Tibial nerve (tissue), 4 donors: ENCODE measurements at places on chromosomes 11 and 22. TPM values are rescaled to one million over a fixed set of nuclear protein-coding genes. Genes with fewer than 3 reads are reported as not detected.
A peak's percentile ranks its signal among the peaks of the same experiment; 100 is the strongest.

MUC2 gene
- total RNA-seq = not detected

DNA sequence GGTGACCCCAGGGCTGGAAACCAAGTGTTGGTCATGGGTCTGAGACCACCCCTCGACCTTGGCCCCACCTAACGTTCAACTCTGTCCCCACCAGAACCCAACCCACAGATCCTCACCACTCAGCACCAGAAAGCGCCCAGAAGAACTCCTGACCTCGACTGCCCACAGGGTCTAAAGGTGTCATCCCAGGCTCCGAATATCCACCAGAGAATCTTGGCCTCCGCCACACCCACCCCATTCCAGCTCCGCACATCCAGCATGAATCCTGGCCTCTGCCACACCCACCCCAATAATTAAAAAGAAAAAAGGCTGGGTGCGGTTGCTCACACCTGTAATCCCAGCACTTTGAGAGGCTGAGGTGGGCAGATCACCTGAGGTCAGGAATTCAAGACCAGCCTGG lies 1.3 kb downstream of the CERK start:
- DNase-seq = no peak

DNA sequence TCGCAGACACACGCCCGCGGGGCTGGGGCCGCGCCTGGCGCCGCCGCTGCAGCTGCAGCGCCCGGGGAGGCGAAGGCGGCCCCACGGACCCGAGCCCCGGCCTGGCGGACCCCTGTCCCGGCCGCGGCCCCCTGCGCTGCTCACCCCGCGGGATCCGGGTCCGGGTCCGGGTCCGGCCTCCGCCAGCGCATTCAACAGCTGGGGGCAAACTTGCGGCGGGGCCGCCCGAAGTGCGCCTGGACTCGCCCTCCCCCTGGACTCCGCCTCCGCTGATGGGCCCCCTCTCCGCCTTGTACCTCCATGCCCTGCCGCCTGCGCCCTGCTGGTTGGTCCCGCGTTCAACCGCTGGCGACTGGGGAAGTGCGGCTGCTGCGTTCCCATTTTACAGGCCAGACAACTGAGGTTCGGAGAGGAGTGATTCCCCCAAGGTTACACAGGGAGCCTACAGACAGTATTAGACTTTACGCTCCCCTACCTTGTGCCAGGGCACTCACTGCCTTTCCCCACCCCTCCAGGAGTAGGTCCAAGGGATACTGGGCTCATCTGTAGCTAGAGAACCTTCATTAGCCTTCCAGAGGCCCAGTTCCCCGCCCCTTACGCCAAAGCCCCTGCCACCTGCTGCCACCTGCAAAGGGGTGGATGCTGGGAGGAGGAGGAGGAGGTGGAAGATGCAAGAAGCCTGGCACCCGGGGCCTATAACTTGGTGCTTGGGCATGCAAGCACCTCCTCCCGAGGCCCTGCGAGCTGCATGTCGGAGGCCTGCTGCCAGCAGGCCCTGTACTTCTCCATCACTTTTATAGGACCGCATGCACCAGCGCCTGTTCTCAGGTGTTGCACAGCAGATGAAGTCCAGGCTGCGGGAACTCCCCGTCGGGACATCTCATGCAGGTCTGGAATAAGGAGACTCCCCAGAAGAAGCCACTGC lies 694 bp upstream of the ELFN2 start:
- DNase-seq = no peak

DNA sequence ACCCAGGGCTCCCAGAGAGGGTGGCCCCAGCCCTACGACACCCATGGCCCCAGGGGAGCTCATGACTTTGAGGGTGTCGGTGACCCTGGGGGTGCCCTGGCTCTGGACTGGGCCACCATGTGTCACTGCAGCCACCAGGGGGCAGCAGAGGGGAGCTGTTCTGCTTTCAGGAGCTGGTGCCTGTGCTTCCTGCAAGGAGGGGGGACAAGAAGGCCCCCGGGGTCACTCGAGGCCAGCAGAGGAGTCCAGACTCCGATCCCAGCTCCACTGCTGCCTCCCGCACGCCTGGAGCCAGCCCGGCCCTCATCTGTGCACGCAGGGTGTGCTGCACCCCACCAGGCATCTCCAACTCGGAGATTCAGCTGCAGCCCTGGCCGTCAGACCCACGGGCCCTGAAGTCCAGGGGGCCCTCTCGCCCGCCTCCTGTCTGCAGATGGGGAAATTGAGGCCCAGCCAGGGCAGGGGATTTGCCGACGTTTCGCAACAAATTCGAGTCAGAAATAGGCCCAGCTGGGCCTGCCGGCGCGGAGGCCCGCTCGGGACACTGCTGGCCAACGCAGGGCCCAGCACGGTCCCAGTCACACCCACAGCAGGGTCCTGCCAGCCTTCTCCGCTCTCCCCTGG lies 29.5 kb upstream of the WNT7B start:
- DNase-seq = peak; percentile 93

PRODH gene
- total RNA-seq = 48.3 TPM

- DNase-seq = peak; percentile 35
Measured at GRCh38 chr11:1050581-1051355, 14.2 kb upstream of the MUC6 start.

GRCh38 chr22:44192098-44192815 lies 11.5 kb downstream of the PARVG start:
- DNase-seq = no peak

DNA sequence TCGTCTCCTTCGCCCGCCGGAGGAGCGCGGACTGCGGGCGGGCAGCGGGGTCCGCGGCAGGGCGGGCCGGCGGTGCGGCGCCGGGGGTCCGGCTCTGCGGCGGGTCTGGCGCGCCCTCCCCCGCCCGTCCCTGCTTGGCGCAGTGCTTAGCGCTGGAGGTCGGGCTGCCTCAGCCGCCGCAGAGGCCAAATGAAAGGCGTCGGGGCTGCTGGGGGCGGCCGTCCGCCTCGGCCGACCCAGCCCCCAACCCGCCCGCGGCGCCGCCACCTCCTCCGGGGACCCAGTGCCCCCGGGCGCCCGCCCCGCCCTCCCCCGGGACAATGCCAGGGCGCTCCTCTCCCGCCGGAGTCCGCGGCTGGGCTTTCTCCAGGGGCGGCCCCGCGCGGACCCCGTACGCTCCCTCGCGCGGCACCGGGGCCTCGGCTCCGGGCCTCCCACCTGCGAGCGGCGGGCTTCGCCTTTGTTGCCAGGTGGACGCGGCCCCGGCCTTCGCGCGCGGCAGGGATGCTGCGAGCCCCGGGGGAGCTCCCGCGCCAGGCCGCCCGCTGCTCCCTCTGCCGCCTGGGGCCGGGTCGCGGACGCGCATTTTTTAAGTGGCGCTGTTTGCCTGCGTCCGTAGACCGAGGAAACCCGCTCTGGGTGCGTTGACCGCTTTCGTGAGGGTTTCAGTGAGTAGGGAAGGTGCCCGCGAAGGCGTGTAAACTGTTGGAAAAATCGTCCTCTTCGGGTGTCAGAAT lies 583 bp downstream of the APLP2 start:
- DNase-seq = no peak

KCNJ1 gene
- total RNA-seq = not detected

- DNase-seq = no peak
Measured at GRCh38 chr11:128195057-128195751, 392.2 kb downstream of the ETS1 start.

- no peak for DNase-seq
Measured at GRCh38 chr22:21669026-21669425, 3.2 kb downstream of the PPIL2 start.

GRCh38 chr22:43308060-43308830 lies 34.9 kb downstream of the SCUBE1 start:
- no peak for DNase-seq

DNA sequence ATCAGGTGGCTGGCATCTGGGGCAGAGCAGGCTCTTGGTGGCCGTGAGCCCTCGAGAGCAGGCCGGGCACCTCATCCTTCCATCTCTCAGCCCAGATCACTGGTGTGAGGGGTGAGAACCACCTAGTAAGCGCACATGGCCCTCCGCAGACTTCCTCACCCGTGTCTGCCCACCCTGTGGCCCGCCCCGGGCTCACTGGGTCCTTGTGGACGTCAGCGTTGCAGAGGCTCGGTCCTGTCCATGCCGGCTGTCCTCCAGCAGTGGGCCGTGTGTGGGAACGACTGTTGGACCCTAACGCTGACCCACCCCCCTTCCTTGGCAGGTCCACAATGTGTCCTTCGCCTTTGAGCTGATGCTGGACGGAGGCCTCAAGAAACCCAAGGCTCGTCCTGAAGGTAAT lies 17.2 kb upstream of the PARVG start:
- no peak for DNase-seq

DNA sequence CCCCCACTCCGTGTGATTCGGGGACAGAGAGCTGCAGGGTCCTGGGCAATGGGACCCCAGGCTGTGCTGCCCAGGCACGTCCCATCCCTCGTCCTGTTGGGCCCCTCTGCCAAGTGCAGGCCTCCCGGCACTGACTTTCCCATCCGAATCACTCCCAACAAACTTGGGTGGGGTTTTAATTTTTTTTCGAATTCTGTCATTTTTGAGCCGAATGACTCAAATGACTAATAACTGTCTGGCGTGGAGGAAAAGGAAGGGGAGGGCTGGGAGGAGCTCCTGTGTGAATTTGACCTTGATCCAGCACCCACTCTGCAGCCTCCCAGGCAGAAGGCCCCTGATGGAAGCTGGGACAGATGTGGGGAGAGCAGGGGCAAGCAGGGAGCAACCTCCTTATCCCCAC lies 1173.2 kb downstream of the BRD1 start:
- no peak for DNase-seq

DNA sequence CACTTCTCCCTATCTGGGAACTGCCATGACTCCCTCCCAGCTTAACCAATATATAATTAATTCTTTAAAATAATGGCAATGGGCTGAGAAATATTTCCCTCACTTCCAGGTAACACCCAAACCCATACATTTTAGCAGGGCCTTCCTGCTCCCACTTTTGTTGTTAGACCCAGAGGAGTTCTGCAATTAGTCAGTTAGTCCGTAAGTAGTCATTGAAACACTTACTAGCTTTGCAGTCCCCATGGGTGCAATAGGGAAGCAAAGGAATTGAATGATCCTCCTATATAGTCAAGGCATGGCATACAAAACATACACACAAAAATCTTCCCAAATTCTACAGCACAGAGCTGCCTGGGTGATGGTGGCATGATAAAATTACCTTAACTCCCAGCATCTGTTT lies 254.0 kb upstream of the TBCEL start:
- DNase-seq = no peak

- DNase-seq = no peak
Measured at GRCh38 chr11:134516529-134516928, 104.5 kb upstream of the B3GAT1 start.

RFPL2 gene
- not detected for total RNA-seq

HTR3A gene
- total RNA-seq = not detected

- no peak for DNase-seq
Measured at GRCh38 chr22:31957970-31958594, 13.7 kb downstream of the YWHAH start.

DNA sequence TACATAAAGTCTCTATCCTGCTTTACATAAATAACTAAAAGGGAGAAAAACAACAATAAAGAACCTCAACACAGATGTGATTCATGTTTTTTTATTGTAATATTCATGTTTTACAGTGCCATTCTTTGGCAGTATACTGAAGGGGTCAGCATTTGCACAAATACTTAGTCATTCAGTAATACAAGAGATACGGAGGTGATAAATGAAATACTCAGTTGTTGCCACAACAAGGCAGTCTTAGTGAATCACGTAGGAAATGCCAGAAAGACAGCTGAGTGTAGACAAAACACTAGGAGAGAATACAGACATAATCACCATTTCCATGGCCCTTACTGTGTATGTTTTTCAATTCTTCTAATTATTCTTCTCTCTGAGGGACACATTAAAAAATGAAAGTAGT lies 910.4 kb downstream of the METTL15 start:
- no peak for DNase-seq

- DNase-seq = no peak
Measured at GRCh38 chr11:12410006-12410728, 32.8 kb downstream of the PARVA start.

GRCh38 chr22:45166932-45167331 lies 3.2 kb downstream of the NUP50 start:
- no peak for DNase-seq
